CD4-positive, alpha-beta T cell treated with Interleukin-4 for 4 hours (primary cell): ENCODE measurements at places on chromosomes 5 and 9.

DNA sequence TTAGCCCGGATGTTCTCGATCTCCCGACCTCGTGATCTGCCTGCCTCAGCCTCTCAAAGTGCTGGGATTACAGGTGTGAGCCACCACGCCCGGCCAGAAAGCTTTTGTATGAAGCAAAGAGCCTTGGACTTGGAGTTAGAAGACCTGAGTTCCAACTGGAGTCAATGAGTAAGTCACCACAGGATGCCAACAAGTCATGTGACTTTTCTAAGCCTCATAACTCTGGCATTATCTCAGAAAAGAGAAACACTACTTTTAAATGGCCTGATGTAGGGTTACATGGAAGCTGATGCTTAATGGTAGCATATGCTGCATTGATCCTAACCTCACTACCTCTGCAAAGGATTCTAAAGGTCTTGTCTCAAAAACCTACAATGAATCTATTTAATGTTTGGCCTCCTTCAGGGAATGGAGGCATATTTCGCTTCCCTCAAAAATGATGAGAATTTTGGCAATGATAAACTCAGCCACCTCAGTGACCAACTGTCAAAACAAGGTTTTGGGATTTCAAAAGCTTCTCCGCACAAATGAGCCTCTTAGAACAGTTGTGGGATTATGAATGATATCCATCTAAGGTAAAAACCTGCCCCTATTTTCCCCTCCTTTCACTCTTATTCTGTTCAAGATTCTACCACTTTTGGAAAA lies 236.8 kb downstream of the ACTL7B start:
- DNase-seq = no peak

GRCh38 chr9:121790841-121791240 lies 139.4 kb downstream of the DAB2IP start:
- no peak for DNase-seq

- no peak for DNase-seq
These were observed 199.2 kb downstream of the ADAMTSL1 start for GRCh38 chr9:18673179-18673578.

GRCh38 chr5:36934740-36935356 lies 58.3 kb downstream of the NIPBL start:
- DNase-seq = no peak

DNA sequence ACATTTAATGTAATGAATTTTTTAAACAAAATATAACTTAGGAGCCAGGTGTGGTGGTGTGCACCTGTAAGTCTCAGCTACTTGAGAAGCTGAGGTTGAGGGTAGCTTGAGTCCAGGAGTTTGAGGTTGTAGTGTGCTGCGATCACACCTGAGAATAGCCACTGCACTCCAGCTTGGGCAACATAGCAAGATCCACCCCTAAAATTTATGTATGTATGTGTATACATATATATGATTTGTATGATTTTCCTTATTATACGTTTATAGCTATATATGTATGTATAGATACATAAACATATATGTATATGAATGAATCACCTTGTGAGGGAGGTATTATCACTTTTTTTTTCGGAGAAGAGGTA lies 653 bp upstream of the CCNI2 start:
- no peak for DNase-seq

DNA sequence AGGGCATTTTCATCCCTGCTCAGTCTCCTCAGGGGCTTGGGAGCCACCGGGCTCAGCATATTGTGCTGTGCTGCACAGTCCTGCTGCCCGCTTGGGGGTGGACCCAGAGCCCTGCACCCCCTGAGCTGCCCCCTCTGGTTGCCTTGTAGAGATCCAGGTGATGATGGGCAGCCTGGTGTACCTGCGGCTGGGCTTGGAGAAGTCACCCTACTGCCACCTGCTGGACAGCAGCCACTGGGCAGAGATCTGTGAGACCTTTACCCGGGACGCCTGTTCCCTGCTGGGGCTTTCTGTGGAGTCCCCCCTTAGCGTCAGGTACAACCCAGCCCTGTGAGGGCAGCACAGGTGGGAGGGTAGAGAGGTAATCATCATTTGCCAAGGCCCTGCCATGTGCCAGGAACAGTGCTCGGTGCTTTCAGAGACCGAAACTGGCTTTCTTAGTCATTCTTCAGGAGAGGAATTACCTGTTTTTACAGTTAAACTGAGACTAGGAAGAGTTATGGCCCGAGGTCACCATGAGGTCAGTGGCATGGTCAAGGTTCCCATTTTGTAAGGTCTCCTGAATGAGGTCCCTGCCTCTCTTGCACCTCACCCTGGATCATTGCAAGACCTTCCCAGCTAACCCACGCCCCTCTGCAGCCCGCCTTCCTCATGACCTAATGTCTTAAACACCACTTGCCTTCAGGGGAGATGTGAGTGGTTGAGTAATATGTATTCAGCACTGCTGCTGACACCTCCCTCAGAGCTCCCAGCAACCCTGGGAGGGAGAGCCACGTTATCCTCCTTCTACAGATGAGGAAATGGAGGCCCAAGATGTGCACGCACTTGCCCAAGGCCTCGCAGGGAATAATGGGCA lies 7.5 kb downstream of the NHP2 start:
- DNase-seq = peak; percentile 76

DNA sequence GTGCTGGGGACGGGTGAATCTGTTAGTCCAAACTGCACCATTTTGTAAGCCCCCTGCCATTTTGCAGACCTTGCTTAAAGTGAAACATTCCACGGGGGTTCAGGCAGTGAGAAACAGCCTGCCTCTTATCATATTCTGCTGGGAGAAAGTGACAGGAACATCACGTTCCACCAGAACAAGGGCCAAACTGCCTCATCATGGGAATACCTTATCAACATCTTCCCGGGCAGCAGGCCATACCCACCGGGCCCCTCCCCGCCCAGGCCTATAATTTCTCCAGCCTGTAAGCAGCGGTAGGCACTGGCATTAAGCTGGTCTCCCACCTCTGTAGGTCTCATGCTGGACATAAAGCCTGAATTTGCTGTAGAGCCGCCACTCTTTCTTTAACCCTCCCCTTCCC lies 1.5 kb upstream of the CFAP77 start:
- DNase-seq = no peak

DNA sequence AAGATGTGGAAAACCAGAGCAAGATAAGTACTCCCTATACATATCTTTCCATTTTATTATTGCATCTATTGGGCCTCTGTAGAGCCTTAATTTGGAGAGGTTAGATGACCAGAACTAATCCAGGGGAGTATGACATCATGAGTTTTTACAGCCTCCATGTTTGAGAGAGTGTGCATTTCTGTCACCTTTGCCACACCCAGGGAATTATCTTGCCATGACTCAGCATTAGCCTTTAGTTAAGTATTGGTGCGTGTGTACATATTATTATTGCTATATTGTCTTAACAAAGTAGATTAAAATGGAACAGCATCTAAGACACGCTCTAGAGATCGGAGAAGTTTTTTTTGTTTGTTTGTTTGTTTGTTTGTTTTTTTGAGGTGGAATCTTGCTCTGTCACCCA lies 27.6 kb downstream of the DIMT1 start:
- DNase-seq = no peak

- DNase-seq = no peak
These were observed 6.3 kb upstream of the UNC5A start for GRCh38 chr5:176803943-176804498.

- DNase-seq = peak; percentile 81
These were observed 58.0 kb downstream of the SLC22A5 start for GRCh38 chr5:132427281-132428146.

DNA sequence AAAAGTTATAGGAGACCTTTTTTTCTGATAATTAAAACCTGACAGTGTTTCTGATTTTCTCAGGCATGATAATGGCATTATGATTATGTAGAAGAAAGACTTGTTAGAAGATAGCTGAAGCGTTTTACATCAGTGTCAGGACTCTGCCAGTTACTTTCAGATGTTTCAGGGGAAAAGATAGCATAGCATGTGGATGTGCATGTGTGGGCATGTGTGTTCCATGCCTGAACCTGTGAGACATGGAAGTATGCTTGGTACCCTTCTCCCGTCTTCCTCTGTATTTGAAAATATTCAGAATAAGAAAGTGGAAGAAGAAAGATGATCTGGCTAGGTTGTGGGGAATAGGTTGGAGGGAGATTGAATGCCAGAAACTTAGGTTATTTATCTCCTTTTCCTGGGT lies 113.1 kb upstream of the PCAT7 start:
- DNase-seq = no peak

DNA sequence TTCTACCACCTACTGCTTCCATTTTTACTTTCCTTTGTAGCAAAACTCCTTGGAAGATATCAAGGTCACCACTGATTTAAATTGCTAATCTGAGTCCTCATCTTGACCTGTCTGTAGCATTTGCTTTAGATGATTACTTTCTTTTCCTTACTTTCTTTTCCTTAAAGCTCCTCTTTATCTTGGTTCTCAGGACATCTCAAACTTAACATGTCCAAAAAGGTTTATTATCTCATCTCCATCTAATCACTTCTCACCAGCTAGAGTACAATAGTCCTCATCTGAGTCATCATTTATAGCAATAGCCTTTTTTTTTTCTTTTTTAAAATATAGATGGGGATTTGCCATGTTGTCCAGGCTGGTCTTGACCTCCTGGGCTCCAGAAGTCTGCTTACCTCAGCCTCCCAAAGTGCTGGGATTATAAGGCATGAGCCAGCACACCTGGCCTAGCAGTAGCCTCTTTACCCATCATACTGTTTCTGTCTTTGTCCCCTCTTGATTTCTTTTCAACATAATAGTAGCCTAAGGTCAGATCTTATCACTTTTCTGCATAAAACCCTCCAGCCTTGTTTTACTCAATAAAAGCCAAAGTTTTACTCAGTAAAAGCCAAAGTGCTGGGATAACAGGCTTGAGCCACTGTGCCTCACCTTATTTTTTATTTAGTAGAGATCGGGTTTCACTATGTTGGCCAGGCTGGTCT lies 32.9 kb upstream of the GPR21 start:
- no peak for DNase-seq

- no peak for DNase-seq
These were observed 212.2 kb downstream of the PCSK1 start for GRCh38 chr5:96220610-96221390.

DNA sequence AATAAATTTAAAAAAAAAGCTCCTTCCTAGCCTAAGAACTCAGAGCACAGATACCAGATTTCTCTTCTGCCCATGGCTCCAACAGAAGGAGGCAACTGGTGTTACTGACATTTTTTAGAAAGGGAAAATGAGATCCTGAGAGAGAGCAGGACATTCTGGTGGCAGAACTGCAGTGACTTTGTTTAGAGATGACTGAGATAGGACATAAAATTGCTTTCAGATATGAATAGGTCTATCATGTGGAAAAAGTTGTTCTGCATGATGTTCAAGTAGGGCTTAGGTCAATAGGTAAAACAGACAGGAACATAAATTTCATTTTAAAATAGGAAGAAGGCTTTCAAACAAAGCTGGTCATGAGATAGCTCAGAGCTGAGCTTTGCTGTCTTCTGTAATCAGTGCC lies 49.6 kb downstream of the NIPAL4 start:
- DNase-seq = no peak

- no peak for DNase-seq
These were observed 33.4 kb upstream of the TBC1D2 start for GRCh38 chr9:98288881-98289280.

DNA sequence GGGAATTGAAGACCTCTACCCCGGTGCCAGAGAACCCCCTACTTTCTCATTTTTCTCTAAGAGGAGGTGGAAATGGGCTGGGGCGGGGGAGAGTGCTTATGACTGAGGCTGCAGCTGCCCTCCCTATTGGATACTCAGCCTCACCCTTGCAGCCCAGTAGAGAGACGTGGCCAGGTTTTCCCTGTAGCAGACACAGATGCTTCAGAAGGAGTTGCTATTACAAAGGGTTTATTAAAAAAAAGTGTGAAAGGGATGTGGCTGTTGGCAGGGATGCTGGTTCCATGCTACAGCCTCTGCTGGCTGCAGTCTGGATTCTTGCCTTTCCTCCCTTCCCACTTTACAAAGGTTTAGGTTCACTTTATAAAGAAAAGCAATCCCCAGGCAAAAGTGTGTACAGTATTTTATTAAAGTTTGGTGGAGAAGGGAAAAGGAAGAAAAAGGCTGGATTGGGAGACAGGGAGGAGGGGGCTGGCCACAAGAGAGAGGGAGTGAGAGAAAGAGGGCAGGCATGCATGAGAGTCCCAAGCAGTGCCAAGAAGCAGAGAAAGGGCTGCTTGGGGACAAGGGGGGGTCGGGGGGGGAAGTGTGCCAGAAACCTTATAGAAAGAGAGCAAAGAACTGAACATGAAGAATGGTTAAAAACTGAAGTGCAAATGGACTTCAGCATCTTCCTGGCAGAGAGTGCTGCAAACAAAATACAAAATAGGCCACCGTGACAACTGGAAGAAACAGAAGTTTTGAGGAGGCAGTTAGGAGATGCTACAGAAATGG lies 29.5 kb upstream of the NFIB start:
- no peak for DNase-seq

- no peak for DNase-seq
These were observed 128.7 kb upstream of the BOD1 start for GRCh38 chr5:173745123-173745522.

DNA sequence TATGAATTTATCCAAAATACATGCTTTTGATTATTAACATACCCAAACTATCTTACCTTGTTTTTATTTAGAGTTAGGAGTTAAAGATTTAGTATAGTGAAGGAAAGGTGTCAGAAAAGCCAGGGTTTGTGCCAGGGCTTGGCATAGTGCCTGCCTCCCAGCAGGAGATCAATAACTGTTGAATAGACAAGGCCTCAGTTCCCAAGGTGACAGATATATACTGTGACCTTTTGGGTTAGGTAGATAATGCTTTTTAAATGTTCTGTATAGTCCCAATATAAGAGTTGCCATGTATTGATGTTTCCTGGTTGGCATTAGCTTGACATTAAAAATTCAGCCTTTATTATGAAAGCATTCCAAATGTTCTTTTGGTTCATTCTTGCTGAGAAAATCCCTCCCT lies 121.8 kb downstream of the MCTP1 start:
- DNase-seq = no peak

GRCh38 chr5:138702166-138703077 lies 50.8 kb upstream of the CTNNA1 start:
- no peak for DNase-seq

- DNase-seq = no peak
These were observed 205.6 kb downstream of the GADD45G start for GRCh38 chr9:89810431-89810830.

DNA sequence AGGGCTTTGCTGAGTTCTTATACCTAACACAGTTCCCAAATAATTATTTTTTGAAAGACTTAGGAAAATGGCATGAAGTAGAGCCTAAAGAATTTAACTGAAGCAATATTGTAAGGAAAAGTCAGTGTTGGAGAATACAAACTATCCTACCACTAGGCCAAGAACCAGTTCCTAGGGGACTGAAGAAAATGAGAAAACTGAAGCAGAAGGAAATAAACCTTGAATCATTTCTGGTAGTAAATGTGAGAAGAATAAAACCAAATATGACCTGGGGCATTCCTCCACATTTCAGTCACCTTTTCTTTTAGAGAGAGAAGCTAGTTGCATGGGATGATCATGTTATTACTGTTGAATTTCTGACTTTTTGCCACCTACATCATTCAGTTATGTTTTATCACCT lies 1393.9 kb upstream of the C9orf72 start:
- DNase-seq = no peak

DNA sequence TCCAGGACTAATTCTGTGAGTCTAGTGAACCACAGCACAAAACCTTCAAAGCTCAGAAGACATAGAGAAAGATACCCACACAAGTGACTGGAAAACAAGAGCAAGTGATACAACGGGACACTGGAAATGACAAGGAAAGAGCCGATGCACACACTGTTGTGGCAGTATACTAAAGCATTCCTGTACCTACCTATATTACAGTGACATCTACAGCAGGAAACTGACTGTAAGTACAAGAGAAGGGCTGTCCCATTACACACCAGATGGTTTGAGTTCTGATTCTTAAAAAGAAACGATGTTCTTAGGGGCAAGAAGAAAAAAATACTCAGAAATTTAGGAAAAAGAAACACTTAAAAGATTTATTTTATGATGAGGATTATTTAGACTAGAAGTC lies 18.5 kb downstream of the TMEM245 start:
- peak; percentile 27 for DNase-seq
